ENCODE measurements at places on chromosomes 16 and 17. TPM values are rescaled to one million over a fixed set of nuclear protein-coding genes. Genes with fewer than 3 reads are reported as not detected.
A peak's percentile ranks its signal among the peaks of the same experiment; 100 is the strongest.

DNA sequence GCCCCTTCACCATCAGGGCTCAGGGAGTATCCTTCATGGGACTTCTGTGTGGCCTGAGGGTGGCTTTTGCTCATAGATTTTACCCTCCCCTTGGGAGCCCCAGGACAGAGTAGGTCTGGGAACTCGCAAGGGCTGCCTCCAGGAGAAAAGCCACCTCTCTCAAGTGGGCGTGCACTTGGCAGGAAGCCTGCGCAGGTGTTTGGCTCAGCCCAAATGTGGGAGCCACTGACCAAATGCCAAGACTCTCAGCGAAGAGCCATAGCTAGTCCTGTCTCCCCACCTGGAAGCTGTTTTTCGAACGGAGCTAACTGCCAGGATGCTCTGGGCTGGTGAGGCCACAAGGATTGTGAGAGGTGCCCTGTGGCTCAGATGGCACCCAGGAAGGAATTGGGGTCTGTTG lies 2.0 kb upstream of the HSD17B2 start:
- no peak for DNase-seq

DNA sequence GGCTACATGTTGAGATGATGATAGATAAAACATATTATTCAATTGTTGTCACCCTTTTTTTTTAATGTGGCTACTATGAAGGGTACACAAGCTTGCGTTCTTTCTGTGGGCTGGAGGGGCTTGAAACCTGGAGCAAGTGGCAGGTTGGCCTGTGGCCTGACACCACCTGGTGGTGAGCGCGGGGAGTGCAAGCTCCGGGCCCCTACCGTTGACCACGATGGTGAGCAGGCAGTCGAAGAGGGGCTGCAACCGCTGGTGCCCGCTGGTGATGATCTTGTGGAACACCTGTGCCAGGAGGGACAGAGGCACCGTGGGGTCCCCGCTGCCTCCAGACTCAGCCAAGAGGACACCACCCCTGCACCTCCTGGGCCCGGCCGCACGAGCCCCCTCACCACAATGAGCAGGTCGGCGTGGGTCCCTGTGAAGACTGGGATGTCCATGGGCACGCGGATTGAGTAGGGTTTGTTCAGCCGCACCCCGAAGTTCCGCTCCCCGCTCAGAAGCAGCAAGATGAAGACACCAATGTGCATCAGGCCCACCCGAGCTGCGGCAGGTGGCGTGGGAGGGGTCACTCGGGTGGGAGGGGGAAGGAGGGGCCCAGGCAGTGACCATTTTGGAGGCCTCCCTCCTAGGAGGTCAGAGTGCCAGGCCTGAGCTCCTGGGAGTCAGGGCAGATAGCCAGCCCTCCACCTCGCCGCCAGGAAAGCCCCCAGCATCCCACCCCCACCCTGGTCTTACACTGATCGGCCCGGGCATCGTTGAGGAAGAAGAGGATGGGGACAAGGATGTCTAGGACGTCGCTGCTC lies 14.4 kb downstream of the HID1 start:
- DNase-seq: peak; percentile 98

DNA sequence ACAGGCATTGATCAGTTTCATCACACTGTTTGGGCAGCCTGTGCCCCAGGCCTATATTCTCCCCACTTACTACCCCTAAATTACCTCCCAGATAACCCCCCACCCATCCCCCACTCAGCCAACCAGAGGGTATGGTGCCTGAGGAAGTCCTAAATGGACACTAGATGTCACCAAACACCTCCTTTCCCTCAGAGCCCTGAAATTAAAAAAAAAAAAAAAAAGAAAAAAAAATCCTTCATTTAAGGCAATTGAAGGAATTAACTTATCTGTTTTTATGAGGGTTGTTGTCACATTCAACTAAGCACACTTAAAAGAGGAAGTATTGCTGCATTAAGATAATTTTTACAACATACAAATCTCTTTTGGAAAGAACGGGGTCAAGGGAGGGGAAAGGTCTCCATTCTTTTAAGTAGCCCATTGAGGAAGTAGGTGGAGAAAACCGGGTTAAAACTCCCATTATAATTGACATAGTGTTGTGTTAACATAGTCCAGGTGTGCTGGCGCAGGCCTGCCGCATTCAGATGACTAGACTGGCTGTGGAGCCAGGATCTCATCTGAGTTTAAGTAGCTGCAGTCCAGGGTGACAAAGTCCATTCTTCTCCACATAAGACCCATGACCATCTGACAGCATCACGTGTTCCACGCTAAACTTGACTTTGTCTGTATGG lies 46.3 kb downstream of the SNX11 start:
- peak; percentile 22 for DNase-seq

- no peak for DNase-seq
Measured at GRCh38 chr17:44979426-44979995, 11.4 kb upstream of the C1QL1 start.

DNA sequence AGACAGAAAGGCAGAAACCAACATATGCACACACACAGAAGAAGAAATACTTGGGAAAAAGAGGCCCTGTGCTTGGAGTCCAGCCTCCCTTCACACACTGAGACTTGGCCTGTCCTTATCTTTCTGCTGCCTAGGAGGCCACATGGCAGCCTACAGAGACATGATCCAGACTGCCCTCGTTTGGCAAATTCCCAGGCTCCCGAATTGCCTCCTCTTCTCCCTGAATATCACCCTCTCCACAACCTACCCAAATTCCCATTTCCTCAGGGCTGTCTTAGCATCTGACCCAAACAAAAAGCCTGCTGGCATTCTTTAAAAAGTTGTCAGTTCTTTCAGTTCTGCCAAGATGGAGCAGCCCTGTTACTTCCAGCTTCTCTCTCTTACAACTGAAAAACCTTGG lies 59.8 kb downstream of the DNAH17 start:
- DNase-seq: no peak

DNA sequence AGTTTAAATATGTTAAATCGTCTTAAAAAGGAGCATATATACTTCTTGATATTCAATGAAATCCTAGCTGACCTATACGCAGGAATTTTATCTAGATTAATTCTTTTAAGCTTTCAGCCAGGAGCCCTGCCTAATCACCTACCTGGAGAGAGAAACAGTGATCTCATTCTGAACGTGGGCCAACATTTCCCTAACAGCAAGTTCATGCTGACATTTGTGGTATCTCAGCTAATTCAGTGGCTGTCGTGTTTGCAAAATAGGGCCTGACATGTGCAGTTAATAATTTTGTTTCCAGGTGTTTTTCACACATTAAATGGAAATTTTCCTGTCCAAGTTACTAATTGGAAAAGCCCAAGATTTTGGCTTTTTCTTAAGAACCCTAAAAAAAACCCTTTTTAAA lies 17.4 kb downstream of the KRT24 start:
- no peak for DNase-seq

DNA sequence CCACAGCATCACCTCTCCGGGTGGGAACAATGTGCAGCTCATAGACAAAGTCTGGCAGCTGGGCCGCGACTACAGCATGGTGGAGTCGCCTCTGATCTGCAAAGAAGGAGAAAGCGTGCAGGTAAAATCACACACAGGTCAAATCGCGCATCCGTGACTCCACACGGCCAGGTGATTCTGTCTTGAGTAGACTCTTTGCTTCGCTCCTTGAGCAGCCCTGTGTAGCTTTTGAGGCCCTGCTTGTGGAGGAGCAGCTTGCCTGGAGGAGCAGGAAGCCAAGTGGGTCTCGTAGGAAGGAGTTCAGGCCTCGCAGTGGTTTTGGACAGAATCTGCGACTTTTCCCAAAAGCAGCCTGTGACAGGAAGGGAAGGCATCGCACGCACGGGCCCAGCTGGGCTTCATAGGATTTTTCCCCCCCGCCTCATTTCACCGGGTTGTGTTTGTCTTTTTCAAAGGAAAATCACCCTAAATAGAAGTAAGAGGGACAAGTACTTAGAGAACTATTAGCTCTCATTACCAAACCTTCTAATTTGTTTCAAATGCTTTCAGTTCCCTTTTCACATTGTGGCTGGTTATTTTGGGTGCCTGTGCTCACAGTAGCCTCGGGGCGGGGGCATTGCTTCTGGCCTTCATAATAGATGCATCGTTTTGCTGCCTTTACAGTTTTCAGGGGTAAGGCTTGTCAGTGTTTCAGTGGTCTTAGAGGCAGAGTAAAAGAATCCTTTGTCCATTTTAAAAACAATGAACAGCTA lies 71.5 kb downstream of the SEC14L1 start:
- DNase-seq: no peak

GRCh38 chr17:6539871-6540270 lies 16.5 kb downstream of the PITPNM3 start:
- DNase-seq: no peak

DNA sequence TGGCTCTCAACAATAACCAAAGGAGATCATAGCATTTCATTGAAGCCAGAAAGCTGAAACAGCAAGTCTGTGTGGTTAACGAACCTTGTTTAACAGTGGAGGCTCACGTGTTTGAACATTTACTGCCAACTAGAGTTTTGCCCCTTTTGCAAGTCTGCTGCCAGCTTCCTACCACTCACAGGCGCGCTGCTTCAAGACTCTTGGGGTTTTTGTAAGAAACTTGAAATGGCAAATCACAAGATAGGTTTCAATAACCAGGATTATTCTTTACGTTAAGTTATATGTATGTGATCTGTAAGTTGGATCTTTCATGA lies 1.2 kb downstream of the SNTB2 start:
- no peak for DNase-seq

DNA sequence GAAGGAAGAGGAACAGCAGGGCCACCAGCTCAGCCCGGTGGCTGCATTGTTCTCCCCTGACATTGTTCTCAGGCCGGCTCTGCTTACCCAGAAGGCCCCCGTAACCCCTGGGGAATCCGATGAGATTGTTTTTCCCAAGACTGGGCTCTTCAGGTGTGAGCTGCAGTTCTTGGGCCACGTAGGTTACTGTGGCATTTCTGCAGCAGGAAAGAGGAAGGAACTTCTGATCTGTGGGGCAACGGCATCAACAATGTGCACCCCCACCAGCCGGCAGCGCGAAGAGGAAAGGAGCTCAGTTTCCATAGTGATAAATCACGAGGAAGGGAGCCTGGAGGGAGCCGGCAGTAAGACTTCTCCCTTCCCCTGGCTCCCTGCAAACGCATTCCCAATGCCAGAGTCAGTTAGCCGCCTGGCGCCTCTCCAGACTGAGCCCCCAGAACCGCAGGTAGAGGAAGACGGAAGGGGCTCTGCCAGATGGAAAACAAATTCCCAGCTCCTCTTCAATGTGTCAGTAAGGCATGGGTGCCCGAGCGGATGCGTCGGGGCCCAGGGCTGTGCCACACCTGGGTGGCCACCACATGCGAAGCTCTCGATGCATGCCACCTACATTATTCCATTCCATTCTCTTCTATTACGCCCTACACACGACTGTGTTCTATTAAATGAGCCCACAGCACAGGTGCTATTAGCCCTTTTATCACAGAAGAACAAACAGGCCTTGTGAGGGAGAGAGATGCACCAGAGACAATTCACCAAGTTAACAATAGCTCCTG lies 21.5 kb upstream of the PECAM1 start:
- peak; percentile 19 for DNase-seq

DNA sequence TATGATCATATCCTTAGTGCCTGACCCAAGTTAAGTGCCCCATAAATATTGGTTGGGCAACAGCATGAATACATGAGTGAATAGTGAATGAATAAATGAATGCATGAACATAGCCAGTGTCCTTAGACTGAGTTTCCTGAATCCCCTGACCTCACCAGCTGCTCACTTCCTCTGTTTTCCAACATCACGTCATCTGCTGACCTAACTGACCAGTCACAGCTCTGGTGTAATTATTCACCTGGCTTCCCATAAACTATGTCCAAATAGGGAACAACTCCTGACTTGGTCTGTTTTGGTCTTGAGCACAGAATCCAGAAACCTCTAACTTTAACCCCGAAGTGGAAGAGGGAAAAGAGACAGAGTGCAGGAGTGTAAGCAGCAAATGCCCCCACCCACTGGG lies 83.4 kb downstream of the ASIC2 start:
- DNase-seq: no peak

GRCh38 chr17:39225959-39226683 lies 376 bp upstream of the STAC2 start:
- DNase-seq: peak; percentile 91

GRCh38 chr17:72463287-72464102 lies 342.7 kb downstream of the SOX9 start:
- no peak for DNase-seq

- DNase-seq: no peak
Measured at GRCh38 chr17:20313891-20314290, 153.4 kb downstream of the LGALS9B start.

DNA sequence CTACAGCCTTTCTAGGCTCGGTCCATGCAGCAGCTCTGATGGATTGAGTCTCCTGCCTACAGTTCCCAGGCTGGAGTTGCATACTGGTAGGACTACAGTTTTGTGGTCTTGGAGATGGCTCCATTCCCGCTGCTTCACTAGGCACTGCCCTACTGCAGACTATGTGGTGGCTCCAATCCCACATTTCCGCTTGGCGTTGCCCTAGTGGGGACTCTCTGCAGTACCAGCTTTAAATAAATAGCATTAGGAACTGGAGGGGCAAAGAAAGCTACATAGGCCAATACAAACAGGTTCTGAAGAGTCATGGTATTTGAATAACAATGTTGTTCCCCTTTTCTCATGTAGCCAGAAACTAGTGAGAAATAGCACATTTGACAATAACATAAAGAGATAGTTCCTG lies 5.4 kb upstream of the GOSR2 start:
- DNase-seq: no peak

GRCh38 chr16:56969769-56970168 lies 8.0 kb downstream of the CETP start:
- DNase-seq: no peak

DNA sequence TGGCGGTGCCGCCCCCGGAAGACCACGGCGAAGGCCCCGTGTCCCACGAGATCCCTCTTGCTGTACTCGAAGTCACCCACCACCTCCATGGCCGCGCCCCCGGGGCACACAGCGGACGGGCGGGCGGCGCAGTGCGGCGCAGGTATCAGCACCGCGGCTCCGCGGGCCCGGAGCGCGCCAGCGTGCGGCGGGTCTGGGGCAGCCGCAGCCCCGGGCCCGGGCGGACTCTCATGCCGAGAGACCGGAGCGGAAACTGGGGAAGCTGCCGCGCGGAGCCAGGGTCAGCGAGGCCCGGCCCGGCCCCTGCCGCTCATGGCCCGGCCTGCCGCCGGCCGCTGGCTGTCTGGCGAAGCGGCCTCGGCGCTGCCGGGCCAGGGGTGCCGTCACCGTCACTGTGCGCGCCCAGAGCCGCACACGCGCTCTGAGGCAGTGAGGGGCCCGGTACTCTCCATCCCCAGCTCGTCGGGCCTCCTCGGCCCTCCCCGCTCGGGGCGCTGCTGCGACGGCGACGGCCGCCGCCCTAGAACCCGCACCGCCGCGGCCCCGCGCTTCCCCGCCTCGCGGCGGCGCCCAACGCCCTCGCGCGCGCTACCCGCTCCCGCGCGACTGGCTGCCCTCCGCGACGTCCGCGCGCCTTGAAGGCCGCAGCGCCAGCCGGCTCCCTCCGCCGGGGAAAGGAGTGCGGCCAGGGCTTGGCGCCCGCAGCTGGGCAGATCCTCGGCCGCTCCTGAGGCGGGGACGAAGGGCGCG lies at the start of gene ULK2:
ULK2 (minus strand) TSS at position 608 of the 750 bp plus-strand sequence; CDS start at position 89, 519 bp downstream.
- DNase-seq: peak; percentile 64

GRCh38 chr16:47142486-47142820 lies 1.3 kb downstream of the NETO2 start:
- no peak for DNase-seq

The USP6 gene
- total RNA-seq: 0.26 TPM

The MMP28 gene
- total RNA-seq: 0.68 TPM

The GRN gene
- total RNA-seq: 70.0 TPM

The KRT25 gene
- total RNA-seq: not detected

Data from neural crest cell (in vitro differentiated cells).